ENCODE measurements at places on chromosomes 11 and 22.

- DNase-seq: no peak
These were observed 37.6 kb upstream of the PARVG start for GRCh38 chr22:44143105-44143474.

DNA sequence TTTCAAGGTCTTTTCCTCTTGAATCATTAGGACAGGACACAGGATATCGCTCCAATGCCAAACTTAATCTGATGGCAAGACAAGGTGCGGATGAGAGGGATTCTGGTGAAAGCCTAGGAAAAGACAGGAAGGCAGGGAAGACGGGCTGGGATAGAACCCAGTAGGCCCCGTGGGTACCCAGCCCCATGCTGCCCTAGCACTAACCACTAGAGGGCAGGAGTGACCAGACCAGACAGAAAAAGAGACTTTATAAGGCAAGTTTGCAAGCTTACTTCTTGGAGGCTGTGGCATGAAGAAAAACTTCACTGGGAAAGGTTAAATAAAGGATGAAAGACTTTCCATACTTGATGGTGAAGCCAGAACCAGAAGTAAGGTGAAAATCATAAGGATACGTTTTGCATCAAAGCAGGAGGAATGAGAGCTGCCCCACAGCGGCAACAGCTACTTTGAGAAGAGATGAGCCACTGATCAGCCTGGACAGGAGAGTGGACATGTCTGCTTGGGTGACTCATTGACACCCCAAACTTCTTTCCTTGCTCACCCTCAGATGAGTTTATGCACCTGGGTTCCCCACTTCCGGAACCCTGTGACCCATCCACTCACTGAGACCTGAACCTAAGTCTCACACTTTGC lies 39.8 kb downstream of the SYN3 start:
- peak; percentile 83 for DNase-seq

DNA sequence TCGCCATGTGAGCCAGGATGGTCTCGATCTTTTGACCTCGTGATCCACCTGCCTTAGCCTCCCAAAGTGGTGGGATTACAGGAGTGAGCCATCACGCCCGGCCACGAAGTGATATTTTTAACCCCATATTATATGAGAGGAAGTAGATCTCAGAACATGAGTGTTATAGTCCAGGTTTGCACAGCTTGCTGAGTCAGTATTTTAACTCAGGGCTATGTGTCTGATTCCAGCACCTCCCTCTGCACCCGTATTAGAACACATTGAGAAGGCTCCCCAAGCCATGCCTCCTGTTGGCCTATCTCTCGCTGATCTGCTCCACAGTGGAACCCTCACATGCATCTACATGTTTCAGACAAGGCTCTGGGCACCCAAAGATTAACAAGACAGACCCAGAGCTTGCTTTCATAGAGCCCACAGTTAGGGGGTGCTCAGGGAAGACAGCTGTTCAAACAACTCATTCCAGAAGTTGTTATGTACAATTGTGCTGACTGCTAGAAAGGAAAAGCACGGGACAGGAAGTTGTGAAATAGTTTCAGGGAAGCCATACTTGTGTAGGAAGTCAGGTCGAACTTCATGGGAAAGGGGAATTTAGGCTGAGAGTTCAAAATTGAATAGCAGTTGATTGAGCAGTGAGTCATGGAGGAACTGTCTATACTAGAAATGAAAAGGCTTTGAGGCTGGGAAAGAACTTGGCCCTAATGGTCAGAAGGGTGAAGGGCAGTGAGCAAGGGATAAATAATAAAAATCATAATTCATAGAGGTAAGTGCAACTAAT lies 49.3 kb upstream of the CLPB start:
- no peak for DNase-seq

GRCh38 chr11:73467505-73467904 lies 91.3 kb downstream of the RELT start:
- DNase-seq: no peak

DNA sequence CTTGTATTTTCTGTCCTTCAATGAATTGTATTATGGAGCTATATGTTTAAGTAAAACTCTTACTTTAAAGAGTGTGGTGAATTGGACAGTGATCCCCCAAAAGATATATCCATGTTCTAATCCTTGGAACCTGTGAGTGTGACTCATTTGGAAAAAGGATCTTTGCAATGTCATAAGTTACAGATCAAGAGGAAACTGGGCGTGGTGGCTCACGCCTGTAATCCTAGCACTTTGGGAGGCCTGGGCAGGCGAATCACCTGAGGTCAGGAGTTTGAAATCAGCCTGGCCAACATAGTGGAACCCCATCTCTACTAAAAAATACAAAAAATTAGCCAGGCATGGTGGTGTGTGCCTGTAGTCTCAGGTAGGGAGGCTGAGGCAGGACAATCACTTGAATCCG lies 36.7 kb downstream of the ELF5 start:
- no peak for DNase-seq

Measured in head of caudate nucleus (tissue), 42 donors.